ENCODE measurements at places on chromosomes 13 and 19.
A peak's percentile ranks its signal among the peaks of the same experiment; 100 is the strongest.

DNA sequence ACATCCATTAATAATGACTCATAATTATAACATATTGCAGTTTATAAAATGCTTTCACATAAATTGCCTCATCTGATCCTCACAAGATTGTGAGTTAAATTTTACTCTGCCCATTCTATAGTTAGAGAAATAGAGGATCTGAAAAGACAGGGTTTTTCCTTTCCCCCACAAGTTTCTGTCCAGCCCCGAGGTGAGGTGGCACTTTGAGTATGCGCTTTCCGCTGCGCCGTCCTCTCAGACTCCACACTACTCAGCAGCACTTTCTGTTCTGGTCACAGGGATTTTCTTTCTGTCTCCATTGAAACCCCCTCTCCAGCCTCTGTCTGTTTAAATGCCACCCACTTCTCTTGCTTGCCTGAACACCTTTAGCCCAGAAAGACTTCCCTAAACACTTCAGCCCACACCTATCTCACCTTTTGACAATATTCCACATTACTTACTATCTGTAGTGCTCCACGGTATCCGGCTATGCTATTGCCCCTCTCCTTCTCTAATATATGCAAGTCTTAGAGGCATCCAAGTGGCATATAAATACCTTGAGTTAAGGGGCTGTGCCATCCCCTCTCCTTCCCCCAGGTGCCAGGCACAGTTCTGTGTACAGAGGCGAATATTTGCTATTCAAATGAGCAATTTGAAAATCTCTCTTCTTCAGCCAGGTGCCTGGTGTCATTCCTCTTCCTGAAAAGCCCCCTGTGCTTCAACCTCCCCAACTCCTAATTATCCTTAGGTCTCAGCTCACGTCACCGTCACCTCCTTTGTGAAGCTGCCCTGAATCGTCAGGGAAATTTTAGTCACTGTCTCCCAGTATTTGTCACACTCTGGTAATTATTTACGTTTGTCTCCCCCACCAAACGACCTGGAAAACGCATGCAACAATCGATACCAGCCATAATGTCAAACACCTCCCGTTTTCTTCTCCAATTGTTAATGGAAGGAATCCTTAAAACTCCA is 268.7 kb downstream of the NHLRC3 start:
- DNase-seq = no peak

DNA sequence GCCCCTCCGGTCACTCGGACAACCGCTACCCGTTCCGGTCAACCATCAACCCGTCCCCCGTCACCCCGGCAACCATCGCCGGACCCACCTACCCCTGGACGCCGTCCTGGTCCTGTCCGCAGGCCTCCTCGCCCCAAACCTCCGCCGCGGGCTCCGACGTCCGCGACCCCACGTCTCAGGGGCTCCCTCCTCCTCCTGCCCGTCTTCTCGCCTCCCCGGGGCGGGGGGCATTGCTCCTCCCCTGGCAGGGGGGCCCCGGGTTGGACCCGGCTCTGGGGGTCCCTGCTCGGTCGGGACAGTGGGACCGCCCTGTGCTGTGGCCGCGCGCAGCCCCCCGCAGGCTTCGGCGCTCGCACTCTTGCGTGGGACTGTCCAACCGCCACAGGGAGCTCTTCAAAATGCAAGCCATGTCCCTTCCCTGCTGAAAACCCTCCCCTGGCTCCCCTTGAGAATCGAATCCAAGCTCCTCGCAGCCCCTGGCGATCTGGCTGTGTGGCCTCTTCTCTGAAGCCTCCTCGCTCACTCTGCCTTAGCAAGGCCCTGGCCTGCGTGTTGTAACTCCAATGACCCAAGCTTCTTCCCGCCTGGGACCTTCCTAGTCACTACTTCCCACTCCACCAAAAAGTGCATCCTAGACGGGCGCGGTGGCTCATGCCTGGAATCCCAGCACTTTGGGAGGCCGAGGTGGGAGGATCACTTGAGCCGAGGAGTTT is 8.4 kb downstream of the EPHX3 start:
- DNase-seq = no peak

- DNase-seq = no peak
Observed at GRCh38 chr13:36345438-36346221, 564 bp downstream of the SPART start.

GRCh38 chr19:46610851-46611770 is 10.0 kb downstream of the CALM3 start:
- DNase-seq = no peak

DNA sequence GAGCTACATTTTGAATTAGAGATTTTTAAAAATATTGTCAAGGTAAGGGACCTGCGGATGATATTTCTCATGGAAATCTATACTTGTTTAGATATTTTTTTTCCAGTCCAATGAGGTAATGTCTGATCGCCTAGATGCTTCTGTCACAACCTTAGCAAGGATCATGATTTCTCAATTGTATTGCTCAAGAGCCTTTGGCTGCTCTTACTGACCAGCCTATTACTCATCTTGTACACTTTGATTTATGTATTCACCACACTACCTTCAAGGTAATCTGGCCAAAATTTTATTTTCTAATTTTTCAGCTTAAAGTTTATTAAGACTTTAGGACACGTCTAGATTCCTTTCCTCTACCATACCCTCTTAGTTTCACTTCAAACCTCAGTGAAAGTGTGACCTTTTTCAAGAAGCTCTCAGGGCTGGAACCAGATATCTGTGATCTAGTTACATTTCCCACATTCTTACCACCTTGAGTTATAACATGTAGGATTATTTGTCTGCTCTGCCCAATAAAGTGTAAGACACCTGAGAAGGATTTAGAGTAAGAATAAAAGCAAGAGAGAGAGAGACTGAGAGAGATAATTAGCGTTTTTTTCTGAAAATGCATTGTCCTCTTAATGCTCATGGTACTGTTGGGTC is 197.1 kb downstream of the ITGBL1 start:
- no peak for DNase-seq

DNA sequence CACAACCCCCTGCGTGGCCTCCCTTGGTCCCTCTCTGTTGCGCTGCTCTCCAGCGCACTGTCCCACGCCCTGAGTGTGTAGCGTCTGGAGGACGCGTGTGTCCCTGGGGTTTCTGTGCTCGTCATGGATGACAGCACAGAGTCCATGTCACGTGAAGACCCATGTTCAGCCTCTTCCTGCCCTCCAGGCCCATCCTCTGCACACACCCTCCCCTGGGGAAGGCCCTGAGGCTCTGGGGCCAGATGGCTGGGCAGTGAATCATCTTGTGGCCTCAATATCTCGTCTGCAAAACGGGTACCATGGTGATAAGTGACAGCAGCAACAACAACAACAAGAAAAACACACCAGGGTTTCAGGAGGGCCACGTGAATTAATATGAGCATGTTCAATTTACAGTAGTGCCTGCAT is 71.5 kb upstream of the ARHGEF7 start:
- DNase-seq = no peak

DNA sequence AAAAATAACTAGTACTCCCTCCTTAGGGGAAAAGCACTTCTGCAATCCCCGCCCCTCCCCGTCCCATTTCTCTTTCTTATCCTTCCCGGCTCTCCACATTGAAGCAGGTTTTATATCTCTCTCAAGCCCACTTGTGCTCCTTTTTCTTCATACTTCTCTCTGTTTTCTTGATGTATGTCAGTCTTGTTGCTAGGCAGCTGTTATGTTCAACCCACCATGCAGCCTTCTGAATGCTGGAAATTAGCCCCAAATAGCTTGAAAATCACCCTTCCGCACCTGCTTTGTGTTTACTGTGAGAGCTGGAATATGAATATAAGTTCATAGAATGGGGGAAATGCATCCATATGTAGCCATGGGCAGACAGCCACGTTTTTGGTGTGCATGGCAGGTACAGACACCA is 461.4 kb downstream of the MYO16 start:
- DNase-seq = no peak

GRCh38 chr19:9671655-9672054 is 3.2 kb downstream of the ZNF562 start:
- DNase-seq = no peak

DNA sequence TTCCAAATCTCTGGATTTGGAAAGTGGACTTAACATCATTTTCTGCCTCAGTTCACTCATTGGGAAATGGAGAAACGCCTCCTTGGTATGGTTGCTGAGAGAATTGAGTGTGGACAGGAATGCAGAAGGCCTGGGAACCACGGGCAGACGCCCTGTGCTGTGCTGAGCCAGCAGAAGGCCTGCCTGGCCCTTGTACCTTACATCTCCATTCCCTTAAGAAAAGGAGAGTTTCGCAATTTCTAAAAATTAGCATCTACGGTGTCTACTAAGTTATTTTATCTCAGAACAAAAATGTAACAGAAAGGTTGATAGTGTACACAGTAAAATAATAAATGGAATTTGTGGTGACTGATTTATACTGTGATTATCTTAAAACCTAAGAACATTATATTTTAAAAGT is 78.7 kb downstream of the IPO5 start:
- no peak for DNase-seq

DNA sequence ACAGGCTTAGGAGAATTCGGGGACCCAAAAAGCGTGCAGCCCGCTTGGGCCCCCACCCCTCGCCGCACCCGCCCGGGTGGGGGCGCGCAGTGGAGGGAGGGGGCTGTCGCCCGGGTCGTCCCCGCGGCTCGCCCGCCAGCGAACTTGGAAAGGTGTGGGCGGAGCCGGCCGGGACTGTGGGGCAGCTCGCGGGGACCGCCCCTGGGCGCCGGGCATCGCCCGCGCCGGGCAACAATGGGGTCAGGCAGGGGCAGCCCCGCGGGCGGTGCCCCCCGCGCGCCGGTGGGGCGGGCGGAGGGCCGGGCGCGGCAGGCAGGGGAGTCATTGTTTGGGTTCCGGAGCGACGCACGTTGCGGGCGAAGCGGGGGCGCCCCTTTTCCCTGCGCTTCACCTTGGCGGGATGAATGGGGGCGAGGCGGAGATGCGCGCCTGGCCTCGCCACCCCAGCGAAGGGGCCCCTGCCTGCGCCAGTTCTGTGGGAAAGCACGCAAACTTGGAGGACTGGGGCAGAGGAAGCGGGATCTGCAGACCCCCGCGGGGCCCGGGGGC is 647 bp upstream of the KLF12 start:
- DNase-seq = peak; percentile 21

DNA sequence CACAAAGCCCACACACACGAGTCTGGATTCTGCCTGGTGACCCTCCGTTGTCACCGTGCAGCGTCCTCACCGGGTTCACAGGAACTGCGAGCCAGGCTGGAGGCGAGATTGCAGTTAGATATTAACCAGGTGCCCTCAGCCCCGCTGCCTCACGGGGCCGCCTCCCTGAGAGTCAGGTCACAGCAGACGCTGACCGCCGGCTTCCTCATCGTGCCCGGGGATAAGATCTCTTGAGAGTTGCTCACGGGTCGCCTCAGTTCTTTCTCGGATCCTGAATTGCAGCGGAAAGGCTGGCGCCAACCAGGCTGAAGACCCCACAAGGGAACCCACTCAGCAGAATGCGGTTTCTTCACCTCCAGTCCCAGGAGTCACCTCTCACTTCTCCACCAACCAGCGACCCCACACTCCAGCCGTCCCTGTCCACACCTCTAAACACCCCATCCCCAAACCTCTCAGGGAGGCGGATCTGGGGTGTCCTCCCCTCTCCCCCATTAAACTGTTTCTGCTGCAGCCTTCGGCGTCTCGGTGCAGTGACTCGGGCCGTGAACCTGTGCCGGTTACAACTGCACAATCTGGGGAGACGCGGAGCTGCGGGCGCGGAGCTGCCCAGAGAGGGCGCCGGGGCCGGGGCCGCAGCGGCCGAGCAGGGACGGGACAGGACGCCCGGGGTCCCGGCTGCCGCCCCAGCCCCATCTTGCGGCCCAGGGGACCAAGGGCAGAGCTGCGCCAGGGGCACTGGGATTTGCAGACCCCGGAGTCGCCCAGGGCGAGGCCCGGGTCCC is 591 bp downstream of the ZNF823 start:
- DNase-seq = peak; percentile 8

- DNase-seq = no peak
Observed at GRCh38 chr13:107065036-107065435, 497.1 kb upstream of the ARGLU1 start.

GRCh38 chr13:110811008-110811720 is 97.7 kb downstream of the ING1 start:
- DNase-seq = no peak

DNA sequence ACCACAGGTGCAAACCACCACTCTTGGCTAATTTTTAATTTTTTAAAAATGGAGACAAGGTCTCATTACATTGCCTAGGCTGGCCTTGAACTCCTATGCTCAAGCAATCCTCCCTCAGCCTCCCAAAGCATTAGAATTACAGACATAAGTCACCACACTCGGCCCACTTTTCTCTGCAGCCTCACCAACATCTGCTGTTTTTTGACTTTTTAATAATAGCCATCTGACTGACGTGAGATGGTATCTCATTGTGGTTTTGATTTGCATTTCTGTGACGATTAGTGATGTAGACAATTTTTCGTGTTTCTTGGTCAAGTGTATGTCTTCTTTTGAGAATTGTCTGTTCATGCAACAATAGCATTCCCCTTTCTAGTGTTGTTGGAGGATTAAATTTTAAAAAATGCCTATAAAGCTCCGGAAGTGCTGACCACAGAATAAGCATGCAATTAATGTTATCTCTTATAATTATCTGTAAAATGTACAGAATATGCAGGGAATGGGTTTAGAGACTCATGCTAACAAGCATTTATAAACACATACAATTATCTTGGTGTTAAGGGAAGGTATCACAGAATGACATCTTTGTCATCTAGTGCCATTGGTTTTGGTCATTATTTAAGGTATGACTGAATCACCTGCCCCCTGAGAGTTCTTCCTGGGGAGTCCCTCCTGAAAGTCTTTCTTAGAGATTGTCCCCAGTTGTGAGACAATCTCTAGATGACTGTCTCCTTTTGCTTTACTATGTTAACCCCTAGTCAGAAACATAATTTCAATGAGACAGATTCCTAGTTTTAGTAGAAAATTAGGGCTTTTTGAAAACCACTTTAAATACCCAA is 118.5 kb upstream of the SERTM1 start:
- no peak for DNase-seq

DNA sequence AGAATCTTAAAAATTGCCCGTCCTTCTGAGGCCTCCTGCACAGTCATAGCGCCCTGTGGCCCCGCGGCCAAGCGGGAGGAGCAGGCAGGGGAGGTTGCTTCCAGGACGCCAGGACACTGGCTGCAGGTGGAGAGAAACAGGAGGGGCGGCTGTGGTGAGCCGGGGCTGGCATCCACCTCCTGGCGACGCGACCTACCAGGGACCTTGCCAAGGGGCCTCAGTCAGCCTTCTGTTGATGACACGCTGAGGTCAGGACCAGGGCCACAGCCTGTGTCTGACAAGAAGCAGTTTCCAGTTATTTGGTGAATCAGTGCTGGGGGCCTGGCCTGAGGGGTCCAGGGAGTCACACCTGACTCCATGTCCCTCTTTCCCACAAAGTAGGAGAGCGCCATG is 13.3 kb upstream of the MKNK2 start:
- no peak for DNase-seq

- no peak for DNase-seq
Observed at GRCh38 chr19:39411081-39411831, 1.2 kb upstream of the PLEKHG2 start.

GRCh38 chr13:60654415-60654814 is 257.4 kb downstream of the TDRD3 start:
- no peak for DNase-seq

- no peak for DNase-seq
Observed at GRCh38 chr13:46170687-46171086, 11.3 kb downstream of the LCP1 start.

- DNase-seq = no peak
Observed at GRCh38 chr13:62687732-62688131, 1272.1 kb upstream of the PCDH20 start.

Data from stimulated activated CD8-positive, alpha-beta memory T cell treated with anti-CD3 and anti-CD28 coated beads, Interleukin-2, amount 100 ng/mL, for 1 hour (primary cell).